ENCODE measurements at places on chromosomes 3 and 15.

DNA sequence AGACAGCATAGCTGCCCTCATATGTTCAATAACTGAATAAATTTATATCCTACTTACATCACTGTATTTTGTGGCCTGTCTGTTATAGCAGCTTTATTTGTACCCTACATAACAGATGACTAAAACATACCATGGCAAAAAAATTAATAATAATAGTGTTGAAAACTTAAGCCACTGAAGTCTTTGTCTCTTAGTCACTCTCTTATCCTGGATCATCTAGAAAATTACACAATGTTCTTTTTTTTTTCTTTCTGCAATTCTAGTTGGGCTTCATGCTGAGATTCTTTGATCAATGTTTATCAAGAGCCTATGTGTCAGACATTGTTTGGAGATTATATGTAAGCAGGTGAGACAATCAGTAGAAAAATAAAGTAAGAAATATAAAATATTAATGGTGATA is 519.3 kb upstream of the ARPP21 start:
- no peak for DNase-seq

GRCh38 chr15:85116925-85117646 is 135.4 kb downstream of the PDE8A start:
- DNase-seq, result no peak

DNA sequence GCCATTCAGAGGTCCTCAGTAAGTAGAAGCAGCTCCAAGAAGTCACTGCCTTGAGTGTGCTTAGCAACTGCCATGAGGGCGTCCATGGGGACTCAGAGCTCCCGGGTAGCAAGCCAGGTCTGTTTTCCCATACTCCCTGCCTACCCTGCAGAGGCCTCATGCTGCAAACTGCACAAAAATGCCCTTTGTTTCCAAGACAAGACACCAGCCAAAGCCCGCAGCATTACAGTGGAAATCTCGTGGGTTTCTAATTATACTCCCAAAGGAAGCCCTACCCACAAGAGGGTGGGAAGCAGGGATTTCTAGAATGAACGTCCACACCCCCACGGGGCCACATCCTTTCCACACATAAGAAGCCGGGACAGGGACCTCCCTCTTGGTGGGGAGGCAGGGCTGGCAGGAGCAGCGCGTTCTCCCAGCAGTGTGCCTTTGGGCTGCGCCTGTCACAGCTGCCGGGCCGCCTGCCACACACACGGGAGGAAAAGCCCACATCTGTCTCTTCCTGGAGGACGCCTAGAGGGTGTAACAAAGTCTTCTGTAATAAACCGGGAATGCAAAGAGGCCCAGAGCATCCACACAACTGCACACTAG is 31.1 kb downstream of the FAM174B start:
- DNase-seq, result no peak

GRCh38 chr3:59424268-59425010 is 374.6 kb upstream of the CFAP20DC start:
- no peak for DNase-seq

DNA sequence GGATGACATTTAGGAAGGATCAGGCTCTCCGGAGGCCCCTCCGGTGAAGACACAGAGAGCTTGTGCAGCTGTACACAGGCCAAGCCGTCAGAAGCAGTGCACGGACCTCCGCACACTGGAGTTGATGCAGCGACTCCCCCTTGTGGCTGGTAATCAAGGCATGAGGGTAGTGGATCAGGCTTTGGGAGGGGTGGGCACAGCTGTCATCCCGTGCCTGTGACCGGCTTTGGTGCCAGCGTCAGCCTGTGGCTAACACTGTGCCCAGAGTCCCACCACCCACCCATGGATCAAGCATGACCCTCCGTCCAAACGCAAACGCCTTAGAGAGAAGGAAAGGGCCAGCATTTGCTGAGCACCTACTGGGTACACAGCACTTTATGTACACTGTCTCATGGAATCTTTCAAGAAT is 8.2 kb upstream of the GRIP2 start:
- DNase-seq, result peak; percentile 24

DNA sequence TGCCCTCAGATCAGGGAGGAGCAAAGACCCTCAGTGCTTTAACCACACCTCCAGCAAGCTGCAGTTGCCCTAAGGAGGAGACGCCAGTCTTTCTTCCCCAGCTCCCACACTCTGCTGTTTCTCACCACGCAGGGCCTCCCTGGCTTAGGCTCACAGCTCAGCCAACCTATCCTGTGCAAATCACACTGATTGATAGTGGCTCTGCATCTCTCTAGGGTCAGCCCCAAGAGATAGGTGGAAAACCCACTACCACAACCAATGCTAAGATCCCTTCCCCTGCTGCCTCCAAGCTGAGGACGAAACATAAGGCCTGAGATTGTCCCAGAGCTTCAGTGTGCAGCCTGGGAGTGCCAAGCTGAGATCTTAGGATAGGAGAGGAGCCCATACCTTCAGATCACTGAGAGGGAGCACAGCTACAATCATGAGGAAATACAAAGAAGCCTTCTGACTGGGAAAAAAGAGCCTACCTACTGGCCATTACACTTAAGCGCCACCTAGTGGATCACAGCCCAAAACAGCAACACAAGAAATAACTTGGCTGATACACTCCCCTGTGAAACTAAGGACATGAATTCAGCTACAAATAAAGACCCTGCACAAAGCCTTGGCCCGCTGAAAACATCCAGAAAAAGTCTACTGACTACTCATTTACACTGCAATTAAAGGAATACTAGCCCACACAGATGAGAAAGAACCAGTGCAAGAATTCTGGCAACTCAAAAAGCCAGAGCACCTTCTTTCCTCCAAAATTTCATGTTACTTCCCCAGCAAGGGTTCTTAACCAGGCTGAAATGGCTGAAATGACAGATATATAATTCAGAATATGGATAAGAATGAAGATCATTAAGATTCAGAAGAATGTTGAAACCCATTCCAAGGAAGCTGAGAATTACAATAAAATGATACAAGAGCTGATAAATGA is 271.5 kb upstream of the DCBLD2 start:
- DNase-seq, result peak; percentile 45

GRCh38 chr3:135460273-135460672 is 505.3 kb upstream of the PPP2R3A start:
- DNase-seq, result no peak

Data from smooth muscle cell of the brain vasculature (primary cell).